Thyroid gland (tissue), 4 donors: ENCODE measurements at places on chromosomes 4 and X. TPM values are rescaled to one million over a fixed set of nuclear protein-coding genes. Genes with fewer than 3 reads are reported as not detected.

GRCh38 chr4:7694324-7694723 is 245.3 kb downstream of the AFAP1 start:
- H3K4me1 ChIP-seq = no peaks in the 10 kb centered on the region
- no peak for DNase-seq
- no peak overlapping the region for H3K4me3 ChIP-seq
- H3K27me3 ChIP-seq = no peaks in the 10 kb centered on the region

GRCh38 chr4:129138810-129139496 is 43.0 kb downstream of the C4orf33 start:
- DNase-seq = no peak
- H3K36me3 ChIP-seq = no peaks in the 10 kb centered on the region
- H3K27ac ChIP-seq = no peak overlapping the region
- H3K4me3 ChIP-seq = no peak overlapping the region
- no peaks in the 10 kb centered on the region for H3K27me3 ChIP-seq
- H3K4me1 ChIP-seq = no peaks in the 10 kb centered on the region

- H3K36me3 ChIP-seq = no peaks in the 10 kb centered on the region
- peak; percentile 59 for DNase-seq
- peaks cover 9% of the 10 kb centered on the region for H3K4me1 ChIP-seq
Observed at GRCh38 chr4:152255437-152255836, 280.5 kb downstream of the FBXW7 start.

- no peak overlapping the region for H3K4me3 ChIP-seq
- no peaks in the 10 kb centered on the region for H3K4me1 ChIP-seq
- no peaks in the 10 kb centered on the region for H3K27me3 ChIP-seq
Observed at GRCh38 chr4:9927341-9928007, 93.8 kb downstream of the SLC2A9 start.

GRCh38 chrX:24241822-24242648 is 71.8 kb downstream of the SUPT20HL2 start:
- no peaks in the 10 kb centered on the region for H3K27me3 ChIP-seq
- H3K27ac ChIP-seq = no peak overlapping the region
- no peaks in the 10 kb centered on the region for H3K4me1 ChIP-seq
- H3K36me3 ChIP-seq = no peaks in the 10 kb centered on the region
- no peak overlapping the region for H3K4me3 ChIP-seq

GRCh38 chr4:89805297-89805696 is 31.7 kb downstream of the SNCA start:
- H3K4me1 ChIP-seq = no peaks in the 10 kb centered on the region
- no peak for DNase-seq
- H3K27ac ChIP-seq = no peak overlapping the region
- H3K27me3 ChIP-seq = no peaks in the 10 kb centered on the region
- H3K4me3 ChIP-seq = no peak overlapping the region

DNA sequence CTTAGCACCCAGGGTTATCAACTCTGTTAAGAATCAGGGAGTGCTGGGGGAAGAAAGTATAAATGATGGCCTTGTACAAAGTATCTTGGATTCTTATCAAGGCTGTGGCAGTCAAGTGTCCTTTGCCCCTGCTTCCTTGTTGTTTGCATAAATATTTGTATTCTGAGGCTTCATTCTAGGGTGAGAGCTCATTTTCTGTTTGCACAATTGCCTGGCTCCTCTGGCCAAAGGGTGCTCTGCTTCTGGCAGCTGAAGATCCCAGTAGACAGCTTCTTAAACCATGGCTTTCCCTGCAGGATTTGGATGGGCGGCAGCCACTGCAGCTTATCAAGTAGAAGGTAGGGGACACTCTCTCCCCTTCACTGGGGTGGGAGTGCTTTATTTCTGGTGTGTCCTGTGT is at the start of gene GBA3:
GBA3 (plus strand) TSS at position 202 of the 400 bp plus-strand sequence.
- H3K4me1 ChIP-seq = peaks cover 5% of the 10 kb centered on the region
- H3K36me3 ChIP-seq = no peaks in the 10 kb centered on the region
- no peak within 1 kb of the TSS for H3K4me3 ChIP-seq
- H3K27me3 ChIP-seq = no peaks in the 10 kb centered on the region

DNA sequence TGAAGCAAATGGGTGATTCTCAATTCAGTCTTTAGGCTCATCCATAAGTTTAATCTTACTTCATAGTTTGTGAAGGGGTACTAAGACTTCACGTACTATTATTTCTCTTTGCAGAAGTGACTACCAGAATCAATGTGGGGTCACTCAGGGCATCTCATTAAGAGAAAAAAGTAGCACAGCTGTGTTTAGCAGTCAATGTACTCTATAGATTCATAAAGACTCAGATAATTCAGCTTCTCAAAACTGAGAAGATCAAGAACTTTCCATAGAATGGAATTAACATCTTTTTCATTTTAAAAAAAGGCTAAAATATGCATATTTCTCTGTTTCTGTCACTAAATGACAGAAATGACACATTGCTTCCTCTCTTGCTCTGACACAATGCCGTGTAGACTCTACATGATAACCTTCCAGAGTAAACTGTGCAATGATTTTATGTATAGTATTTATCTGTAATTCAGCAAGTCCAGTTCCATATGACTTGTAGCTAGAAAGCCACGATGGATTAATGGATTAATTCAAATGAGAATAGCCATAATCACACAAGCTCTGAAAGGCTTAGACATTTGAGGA is 20.3 kb upstream of the LSM6 start:
- H3K27ac ChIP-seq = no peak overlapping the region
- H3K4me3 ChIP-seq = no peak overlapping the region
- no peaks in the 10 kb centered on the region for H3K4me1 ChIP-seq
- H3K27me3 ChIP-seq = no peaks in the 10 kb centered on the region
- DNase-seq = no peak
- H3K36me3 ChIP-seq = no peaks in the 10 kb centered on the region

DNA sequence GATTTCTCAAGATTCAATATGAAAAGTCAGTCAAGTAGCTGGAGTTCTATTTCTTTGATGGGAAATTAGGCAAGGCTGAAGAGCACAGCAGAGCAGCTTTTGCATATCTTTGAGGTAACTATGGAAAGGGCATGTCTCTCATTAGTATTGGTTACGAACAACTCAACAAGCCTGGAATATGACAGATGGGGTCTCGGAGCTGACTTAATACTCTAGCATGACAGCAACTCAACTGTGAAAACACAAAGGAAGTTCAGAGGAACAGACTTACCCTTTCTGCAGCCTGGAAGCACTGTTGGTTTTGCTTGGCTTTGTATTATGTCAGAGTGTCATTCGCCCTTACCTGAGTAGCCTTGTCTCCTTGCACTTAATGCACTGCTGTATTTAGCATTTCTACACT is 79.9 kb upstream of the AADAT start:
- H3K27me3 ChIP-seq = no peaks in the 10 kb centered on the region
- H3K4me3 ChIP-seq = no peak overlapping the region
- no peaks in the 10 kb centered on the region for H3K36me3 ChIP-seq
- H3K27ac ChIP-seq = no peak overlapping the region
- no peak for DNase-seq

KIT gene
- total RNA-seq = 67.4 TPM
